Midbrain (tissue), 1 donor: ENCODE measurements at places on chromosomes 2 and 18.
A peak's percentile ranks its signal among the peaks of the same experiment; 100 is the strongest.

DNA sequence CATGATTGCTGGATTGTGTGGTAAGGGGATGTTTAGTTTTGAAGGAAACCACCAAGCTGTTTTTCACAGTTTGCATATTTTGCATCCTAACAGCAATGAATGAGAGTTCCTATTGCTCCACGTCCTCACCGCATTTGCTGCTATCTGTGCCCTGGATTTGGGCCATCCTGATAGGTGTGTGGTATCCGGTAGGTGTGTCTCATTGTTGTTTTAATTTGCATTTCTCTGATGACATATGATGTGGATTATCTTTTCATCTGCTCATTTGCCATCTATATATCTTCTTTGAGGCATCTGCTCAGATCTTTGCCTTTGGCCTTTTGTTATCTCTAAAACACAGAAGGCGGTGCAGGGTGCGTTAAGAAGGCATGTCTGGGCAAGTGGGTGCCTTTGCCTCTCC, 73.3 kb downstream of the LONRF2 start:
- no peak for DNase-seq

GRCh38 chr18:36809590-36810381, 19.0 kb downstream of the TPGS2 start:
- DNase-seq: peak; percentile 69

DNA sequence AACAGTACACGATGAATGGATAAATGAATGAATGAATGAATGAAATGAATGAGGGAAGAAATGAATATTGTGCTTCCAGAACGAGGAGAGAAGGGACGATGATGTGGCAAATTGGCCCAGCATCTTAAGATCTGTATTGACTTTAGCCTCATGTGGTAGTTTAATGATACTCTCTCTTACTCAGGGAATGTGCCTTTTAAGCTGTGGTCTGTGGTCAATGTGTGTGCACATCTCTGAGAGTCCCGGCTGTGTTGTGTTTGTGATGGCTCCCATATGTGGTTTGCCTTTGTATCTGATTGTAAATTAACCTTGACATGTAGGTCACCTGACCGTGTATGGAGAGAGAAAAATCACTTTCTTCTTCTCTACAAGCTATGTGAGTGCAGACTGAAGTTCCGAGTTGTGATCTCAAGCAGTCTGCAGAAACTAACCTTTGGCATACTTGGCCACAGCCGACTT, 91.2 kb downstream of the NEDD4L start:
- DNase-seq: no peak

DNA sequence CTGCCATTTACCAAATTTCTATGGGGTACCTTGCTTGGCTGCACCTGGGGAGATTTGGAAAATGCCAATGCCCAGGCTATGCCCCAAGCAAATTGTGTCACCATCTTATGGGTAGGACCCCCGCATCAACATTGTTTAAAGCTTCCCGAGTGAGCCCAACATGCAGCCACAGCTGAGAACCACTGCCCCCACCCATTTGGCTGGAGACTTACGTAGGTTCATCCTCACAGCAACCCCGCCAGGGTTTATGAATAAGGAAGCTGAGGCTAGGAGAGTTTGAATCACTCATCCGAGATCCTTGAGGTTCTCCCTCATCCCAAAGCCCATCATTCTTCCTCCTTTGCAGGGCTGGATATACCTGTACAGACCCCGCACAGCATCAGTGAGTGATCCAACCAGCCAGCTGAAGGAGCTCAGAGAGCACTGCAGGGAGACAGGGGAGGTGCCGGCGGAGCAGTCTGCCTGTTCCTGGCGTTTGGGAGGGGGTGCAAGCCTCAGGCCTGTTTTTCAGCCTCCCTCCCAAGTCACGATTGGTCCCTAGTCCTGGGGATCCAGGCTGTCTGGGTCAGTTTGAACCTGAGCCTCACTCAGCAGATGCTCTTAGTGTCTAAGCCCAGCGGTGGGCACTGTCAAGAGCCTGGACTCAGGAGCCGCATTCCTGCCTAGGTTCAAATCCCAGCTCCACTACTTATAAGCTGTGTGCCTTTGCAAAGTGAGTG, 164.9 kb downstream of the SMAD7 start:
- DNase-seq: no peak

GRCh38 chr2:232104076-232104646, 142.6 kb downstream of the DIS3L2 start:
- DNase-seq: no peak

DNA sequence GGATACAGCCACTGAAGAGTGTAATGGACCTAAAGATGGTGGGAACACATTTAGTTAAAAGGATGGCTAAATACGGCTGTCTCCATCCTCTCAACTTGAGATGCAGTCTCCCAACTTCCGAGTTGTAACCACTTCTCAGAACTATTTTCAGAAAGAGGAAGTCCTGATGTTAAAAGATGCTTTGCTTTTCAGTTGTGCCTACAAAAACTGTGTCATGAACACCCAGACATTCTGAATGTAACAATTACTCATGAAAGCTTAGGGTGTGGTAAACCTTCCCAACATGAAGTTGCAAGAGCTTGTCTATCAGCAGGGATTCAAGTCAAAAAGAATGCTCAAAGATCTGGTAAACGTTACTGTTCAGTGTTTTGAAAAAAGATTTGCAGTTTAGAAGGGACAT, 147.9 kb downstream of the DOCK10 start:
- peak; percentile 55 for DNase-seq

DNA sequence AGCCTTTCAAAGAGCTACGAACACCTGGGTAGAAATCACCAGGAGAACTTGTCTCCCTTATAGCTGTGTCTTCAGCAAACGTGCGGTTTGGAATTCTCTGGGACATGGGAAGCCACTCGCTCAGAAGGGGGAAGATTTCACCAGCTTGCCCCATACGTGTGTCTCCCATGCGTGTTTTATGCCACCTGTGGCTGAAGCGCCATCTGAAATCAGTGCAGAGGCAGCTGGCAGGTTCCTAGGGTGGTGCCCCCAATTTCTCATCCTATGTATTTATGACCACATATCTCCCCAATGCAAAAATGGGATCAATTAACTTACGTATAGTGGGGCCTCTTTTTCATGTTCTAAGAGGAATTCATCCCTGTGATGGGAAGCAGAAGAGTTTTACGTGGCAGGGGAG, 81.6 kb downstream of the TPO start:
- DNase-seq: no peak

DNA sequence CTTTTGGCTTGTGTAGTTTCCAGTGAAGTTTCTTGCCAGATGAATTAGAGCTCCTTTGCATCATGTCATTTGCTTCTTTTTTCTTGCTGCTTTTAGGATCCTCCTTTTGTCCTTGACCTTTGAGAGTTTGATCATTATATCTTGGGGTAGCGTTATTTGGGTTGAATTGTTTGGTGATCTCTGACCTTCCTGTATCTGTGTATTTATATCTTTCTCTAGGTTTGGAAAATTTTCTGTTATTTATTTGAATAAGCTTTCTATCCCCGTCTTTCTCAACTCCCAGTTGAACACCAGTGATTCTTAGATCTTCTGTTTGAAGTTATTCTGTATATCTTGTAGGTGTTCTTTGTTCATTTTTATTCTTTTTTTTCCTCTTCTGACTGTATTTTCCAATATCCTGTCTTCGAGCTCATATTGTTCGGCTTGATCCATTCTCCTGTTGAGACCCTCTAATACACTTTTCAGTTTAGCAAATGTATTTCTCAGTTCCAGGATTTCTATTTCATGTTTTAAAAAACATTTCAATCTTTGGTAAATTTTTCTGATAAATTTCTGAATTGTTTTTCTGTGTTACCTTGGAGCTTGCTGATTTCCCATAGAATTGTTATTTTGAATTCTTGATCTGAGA, 20.8 kb downstream of the GALNT1 start:
- no peak for DNase-seq

GRCh38 chr2:30293303-30293921, 62.1 kb downstream of the LBH start:
- no peak for DNase-seq

DNA sequence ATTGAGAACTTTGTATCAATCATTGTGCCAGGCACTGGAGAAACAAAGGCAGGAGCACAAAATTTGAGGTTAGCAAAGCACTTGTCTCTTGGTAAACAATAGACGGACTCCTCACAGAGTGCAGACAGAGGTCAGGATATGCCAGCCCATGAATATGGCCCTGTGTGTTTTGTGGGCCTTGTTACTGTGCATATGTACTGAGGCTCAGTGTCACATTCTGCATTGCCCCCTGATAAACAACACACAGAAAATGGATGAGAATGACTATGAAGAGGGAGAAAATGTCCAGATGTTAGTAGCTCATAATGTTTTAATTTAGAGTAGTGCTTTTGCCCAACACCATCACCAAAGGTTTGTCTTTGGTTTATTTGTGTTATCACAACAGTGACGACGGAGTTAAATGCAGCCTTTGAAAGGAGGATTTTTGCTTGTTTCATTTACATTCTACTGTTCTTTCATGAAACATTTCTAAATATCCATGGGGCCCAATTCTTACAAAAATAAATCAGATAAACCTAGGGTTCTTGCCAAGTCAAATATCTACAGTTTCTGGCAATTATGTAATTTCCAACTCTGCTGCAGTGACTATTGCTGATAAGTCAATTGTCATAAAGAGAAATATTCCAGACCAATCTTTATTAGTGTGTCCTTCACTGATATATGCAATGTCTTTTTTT, 14.6 kb upstream of the NT5C1B start:
- no peak for DNase-seq

GRCh38 chr2:120628248-120628647, 107.4 kb upstream of the GLI2 start:
- DNase-seq: no peak

DNA sequence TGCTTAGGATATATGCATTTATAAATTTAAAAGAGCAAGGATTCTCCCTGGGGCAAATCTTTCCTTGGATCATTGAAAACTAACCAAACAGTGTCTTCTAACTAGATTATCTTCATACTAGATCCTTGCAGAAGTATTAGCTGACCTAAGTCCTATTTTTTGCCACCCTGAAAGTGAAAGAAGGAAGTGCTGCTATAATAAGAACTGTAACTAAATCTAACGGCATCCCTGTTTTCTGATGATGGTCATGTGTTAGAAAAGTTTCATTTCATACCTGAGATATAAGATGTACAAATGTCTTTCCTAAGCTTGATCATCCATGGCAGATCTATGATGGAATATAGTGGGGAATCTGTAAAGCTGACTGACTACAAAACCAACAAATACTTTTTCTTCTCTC, 102.7 kb downstream of the MAP2 start:
- DNase-seq: peak; percentile 5

GRCh38 chr2:75498907-75499306, 61.8 kb downstream of the EVA1A start:
- DNase-seq: no peak

GRCh38 chr18:22165603-22166068, 3.8 kb upstream of the GATA6 start:
- DNase-seq: no peak

- DNase-seq: no peak
Measured at GRCh38 chr2:44559108-44559507, 197.4 kb downstream of the CAMKMT start.

GRCh38 chr18:7722955-7723354, 155.8 kb downstream of the PTPRM start:
- DNase-seq: no peak

GRCh38 chr2:217482056-217482710, 520.6 kb downstream of the TNS1 start:
- no peak for DNase-seq

GRCh38 chr2:24704692-24705091, 88.5 kb downstream of the PTRHD1 start:
- DNase-seq: no peak

DNA sequence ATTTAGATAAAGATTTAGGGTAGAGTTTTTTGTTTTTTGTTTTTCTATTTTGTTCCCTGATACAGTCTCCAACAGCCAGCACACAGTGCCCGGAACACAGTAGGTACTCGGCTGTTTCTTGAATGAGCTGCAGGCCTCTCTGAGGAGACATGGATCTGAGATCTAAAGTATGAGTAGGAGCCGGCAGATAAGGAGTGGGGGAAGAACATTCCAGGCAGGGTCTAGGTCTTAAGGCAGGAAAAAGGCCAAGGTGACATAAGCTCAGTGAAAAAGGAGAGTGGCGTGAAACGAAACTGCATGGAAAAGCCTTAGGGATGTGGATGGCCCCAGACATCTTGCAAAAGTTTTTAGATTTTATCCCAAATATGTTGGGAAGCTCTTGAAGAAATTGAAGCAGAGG, 94.4 kb downstream of the ITGB1BP1 start:
- no peak for DNase-seq

DNA sequence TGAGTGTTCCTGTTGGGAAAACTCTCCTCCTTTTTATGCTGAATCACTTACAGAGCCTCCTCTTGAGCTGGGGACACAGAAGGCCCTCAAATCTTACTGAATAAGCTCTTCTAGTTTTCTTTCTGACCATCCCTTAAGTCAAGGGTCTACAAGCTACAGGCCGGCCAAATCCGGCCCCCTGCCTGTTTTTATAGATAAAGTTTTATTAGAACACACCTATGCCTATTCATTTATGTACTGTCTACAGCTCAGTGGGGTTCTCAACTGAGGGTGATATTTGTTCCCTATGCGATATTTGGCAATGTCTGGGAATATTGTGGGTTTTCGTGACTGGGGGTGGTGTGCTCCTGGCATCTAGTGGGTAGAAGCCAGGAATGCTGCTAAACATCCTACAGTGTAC, 14.0 kb downstream of the CDC42EP3 start:
- DNase-seq: no peak

- no peak for DNase-seq
Measured at GRCh38 chr2:224957540-224958461, 84.5 kb downstream of the DOCK10 start.

- DNase-seq: no peak
Measured at GRCh38 chr2:224122542-224122941, 83.5 kb upstream of the SERPINE2 start.

- peak; percentile 2 for DNase-seq
Measured at GRCh38 chr2:9178904-9179571, 27.6 kb upstream of the ASAP2 start.

DNA sequence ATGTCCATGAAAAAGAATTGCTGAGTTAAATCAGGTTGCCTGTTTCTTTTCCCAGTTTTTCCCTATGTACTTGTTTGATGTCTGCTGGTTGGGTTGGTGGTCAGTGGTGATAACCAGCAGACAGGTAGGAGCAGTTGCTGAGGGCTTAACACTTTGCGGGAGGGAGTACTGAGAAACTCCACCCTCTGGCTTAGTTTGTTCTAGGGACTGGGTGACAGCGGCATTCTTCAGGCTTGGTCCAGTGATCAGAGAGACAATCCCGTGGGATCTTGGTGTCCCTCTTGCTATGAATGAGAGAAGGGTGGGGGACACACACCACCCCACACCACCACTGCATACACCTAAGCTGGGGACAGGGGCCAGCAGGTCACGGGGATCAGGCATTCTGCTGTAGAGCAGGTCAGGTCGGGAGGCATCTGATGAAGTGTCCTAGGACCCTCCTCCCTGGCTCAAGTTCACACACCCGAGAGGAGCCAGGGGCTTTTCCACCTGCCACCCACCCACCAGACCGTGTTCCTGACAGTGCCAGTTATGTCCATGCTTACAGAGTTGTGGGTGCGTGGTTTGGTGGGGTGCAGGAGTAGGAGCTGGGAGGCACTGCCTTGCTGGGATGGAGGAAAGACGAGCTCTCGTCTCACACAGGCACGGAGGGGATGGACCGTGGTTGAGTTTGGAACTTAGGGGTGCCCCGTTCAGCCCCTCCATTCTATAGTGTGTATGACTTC, 21.3 kb upstream of the ALLC start:
- no peak for DNase-seq

GRCh38 chr2:127619203-127619590, 26.8 kb upstream of the GPR17 start:
- DNase-seq: no peak
